ENCODE measurements at places on chromosomes 3 and 15. TPM values are rescaled to one million over a fixed set of nuclear protein-coding genes. Genes with fewer than 3 reads are reported as not detected.

SYNPR gene
- not detected for total RNA-seq

ZBED2 gene
- 0.35 TPM for total RNA-seq

RAD18 gene
- 22.8 TPM for total RNA-seq

RPP14 gene
- total RNA-seq, result 30.0 TPM

SPRED1 gene
- total RNA-seq, result 39.7 TPM

CHRFAM7A gene
- total RNA-seq, result not detected

SLC22A14 gene
- not detected for total RNA-seq

DNA sequence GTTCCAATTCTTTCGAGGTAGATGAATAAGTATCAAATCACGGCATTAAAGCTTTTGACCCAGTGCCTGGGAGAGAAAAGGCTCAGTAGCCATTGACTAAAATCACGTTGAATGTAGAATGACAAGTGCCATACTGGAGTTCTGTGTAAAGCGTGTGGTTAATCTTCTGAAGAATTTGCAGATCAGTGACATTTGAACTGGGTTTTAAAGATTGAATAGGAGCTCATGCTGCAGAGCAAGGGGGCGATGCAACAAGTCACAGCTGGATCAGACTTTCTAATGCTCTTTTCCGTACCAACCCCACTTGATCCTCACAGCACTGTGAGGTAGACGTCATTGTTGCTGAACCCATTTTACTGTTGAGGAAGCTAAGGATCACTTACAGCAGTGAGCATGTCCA is 49.5 kb upstream of the TPM1 start:
- H3K27me3 ChIP-seq, result no peaks in the 10 kb centered on the region
- H3K4me1 ChIP-seq, result peaks cover 12% of the 10 kb centered on the region
- no peak for DNase-seq
- H3K36me3 ChIP-seq, result no peaks in the 10 kb centered on the region

DNA sequence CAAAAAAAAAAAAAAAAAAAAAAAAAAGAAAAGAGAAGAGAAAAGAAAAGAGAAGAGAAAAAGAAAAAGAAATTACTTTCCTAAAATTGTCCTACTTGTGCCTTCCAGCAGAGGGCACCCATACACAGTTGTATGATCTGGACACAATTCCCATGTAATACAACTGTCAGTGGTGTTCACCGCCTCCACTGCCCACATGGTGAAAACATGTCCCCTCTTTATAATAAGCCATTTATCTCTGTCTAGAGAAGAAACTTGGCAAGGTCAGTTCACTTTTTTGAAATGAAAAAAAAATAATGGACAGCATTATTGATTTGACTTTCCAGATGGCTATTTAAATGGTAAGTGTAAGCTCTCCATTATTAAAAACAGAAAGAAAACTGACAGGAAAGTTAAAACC is 459.4 kb downstream of the GBE1 start:
- no peak overlapping the region for H3K4me3 ChIP-seq
- no peak overlapping the region for H3K27ac ChIP-seq
- H3K36me3 ChIP-seq, result no peaks in the 10 kb centered on the region
- peaks cover 20% of the 10 kb centered on the region for H3K4me1 ChIP-seq
- no peaks in the 10 kb centered on the region for H3K27me3 ChIP-seq

DNA sequence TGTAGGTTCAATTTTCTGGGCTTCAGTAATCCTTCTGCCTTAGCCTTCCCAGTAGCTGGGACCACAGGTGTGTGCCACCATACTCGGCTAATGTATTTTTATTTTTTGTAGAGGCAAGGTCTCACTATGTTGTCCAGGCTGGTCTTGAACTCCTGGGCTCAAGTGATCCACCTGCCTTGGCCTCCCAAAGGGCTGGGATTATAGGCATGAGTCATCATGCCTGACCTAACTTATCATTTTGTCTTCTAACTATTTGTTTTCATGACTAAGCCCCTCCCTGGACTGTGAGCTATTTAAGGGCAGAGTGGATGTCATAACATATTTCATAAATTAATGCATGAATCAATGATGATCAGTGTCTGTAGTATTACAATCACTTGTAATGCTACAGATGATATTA is 56.1 kb upstream of the PIAS1 start:
- H3K36me3 ChIP-seq, result no peaks in the 10 kb centered on the region
- H3K4me3 ChIP-seq, result no peak overlapping the region
- peak; percentile 84 for DNase-seq
- peaks cover 25% of the 10 kb centered on the region for H3K4me1 ChIP-seq

- H3K27me3 ChIP-seq, result no peaks in the 10 kb centered on the region
- H3K4me3 ChIP-seq, result no peak overlapping the region
- H3K27ac ChIP-seq, result peak overlapping the region; percentile 65
These were observed 26.7 kb upstream of the MCF2L2 start for GRCh38 chr3:183455089-183455488.

GRCh38 chr3:169953462-169954141 is 13.0 kb upstream of the SEC62 start:
- DNase-seq, result no peak
- H3K4me3 ChIP-seq, result no peak overlapping the region
- H3K27ac ChIP-seq, result no peak overlapping the region

- H3K4me3 ChIP-seq, result no peak overlapping the region
- peaks cover 31% of the 10 kb centered on the region for H3K27me3 ChIP-seq
- H3K4me1 ChIP-seq, result no peaks in the 10 kb centered on the region
- no peak for DNase-seq
- no peaks in the 10 kb centered on the region for H3K36me3 ChIP-seq
- H3K27ac ChIP-seq, result no peak overlapping the region
These were observed 254.7 kb downstream of the CACNA2D3 start for GRCh38 chr3:54376939-54377578.

DNA sequence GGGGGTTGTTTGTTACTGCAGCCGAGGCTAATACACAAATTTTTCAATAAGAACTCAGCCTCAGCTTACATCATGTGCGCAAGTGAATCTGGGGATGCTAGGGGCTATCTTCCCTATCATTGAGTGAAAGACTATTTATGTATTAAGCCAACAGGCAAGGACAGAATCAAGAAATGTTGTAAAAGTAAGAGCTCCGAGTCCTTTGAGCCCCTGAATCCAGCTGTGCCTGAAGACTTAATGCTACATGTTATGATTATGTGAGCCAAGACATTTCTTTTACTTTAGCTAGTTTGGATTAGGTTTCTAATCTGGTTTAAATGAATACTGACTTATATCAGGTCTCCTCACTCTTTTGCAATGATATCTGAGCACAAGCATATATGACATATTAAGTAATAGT is 782.9 kb upstream of the CFAP20DC start:
- no peak for DNase-seq
- no peak overlapping the region for H3K27ac ChIP-seq
- no peaks in the 10 kb centered on the region for H3K27me3 ChIP-seq
- H3K36me3 ChIP-seq, result no peaks in the 10 kb centered on the region
- no peaks in the 10 kb centered on the region for H3K4me1 ChIP-seq

- no peaks in the 10 kb centered on the region for H3K27me3 ChIP-seq
- H3K4me1 ChIP-seq, result peaks cover 4% of the 10 kb centered on the region
- no peaks in the 10 kb centered on the region for H3K36me3 ChIP-seq
- no peak for DNase-seq
- H3K4me3 ChIP-seq, result no peak overlapping the region
These were observed 32.9 kb upstream of the OSBPL11 start for GRCh38 chr3:125628212-125628611.

DNA sequence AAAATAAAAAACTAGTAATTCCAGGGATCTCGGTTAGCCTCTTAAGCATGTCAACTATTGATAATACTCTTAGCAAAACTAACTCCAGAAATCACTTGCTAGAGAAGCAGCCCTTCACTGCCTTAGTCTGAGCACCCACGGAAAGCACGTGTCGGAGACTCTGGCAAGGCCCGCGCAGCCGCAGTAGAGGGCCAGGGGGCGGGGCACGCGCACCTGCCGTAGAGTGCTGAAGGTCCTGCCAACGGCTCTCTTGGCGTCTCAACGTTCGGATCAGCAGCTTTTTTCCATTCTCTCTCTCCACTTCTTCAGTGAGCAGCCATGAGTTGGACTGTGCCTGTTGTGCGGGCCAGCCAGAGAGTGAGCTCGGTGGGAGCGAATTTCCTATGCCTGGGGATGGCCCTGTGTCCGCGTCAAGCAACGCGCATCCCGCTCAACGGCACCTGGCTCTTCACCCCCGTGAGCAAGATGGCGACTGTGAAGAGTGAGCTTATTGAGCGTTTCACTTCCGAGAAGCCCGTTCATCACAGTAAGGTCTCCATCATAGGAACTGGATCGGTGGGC is at the start of gene LDHAL6B:
LDHAL6B (plus strand) TSS at position 221 of the 561 bp plus-strand sequence; CDS start at position 319, 98 bp downstream.
- peaks cover 44% of the 10 kb centered on the region for H3K36me3 ChIP-seq
- no peaks in the 10 kb centered on the region for H3K27me3 ChIP-seq
- H3K4me3 ChIP-seq, result no peak within 1 kb of the TSS
- DNase-seq, result no peak
- H3K4me1 ChIP-seq, result no peaks in the 10 kb centered on the region

DNA sequence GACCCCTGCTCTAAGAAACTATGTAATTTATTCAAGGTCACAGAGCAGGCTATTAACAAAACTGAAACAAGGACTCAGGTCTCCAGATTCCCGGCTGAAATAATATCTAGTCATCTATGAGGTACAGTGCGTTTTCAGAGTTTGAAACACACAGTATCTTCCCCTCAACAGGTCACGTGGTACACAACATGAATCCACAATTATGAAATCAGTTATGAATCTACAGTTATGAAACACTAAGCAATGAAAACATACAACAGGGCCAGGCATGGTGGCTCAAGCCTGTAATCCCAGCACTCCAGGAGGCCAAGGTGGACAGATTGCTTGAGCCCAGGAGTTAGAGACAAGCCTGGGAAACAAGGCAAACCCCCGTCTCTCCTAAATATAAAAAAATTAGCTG is 72.7 kb downstream of the FSIP1 start:
- H3K27me3 ChIP-seq, result no peaks in the 10 kb centered on the region
- DNase-seq, result no peak
- H3K4me3 ChIP-seq, result no peak overlapping the region
- no peaks in the 10 kb centered on the region for H3K4me1 ChIP-seq
- H3K27ac ChIP-seq, result no peak overlapping the region
- H3K36me3 ChIP-seq, result no peaks in the 10 kb centered on the region

- H3K27ac ChIP-seq, result no peak overlapping the region
- no peaks in the 10 kb centered on the region for H3K36me3 ChIP-seq
- no peak overlapping the region for H3K4me3 ChIP-seq
- DNase-seq, result no peak
- H3K4me1 ChIP-seq, result no peaks in the 10 kb centered on the region
- H3K27me3 ChIP-seq, result no peaks in the 10 kb centered on the region
These were observed 95.2 kb downstream of the CHSY1 start for GRCh38 chr15:101156509-101157159.

GRCh38 chr3:74845081-74845480 is 230.6 kb upstream of the CNTN3 start:
- H3K36me3 ChIP-seq, result no peaks in the 10 kb centered on the region
- DNase-seq, result no peak
- no peaks in the 10 kb centered on the region for H3K27me3 ChIP-seq
- no peak overlapping the region for H3K27ac ChIP-seq

DNA sequence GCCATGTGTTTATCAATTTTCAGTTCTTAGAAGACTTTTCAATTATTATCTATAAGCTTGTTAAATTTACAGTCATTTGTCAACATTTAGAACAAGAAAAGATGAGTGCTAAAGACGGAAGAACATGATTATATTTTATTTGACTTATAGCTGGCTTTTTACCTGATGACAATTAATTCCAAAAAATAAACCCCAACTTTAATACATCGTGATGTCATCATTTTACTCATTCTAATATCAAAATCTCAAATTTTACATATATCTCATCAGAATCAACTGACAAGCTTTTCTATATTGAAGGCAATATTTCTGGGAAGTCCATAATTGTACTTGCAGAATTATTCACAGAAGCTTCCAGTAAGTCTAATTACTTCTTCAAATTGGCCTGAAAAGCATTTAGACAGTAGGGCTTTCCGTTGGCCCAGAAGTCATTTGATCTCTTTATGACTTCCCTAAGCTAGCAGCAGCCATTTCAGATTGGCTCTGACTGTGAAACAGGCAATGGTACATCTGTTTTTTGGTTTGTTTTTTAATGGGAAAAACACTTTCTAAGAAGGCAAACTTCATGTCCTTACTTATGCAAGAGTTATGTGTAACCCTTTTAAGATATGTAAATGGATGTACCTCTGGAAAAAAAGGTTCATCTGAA is 234.7 kb upstream of the PLSCR5 start:
- no peak for DNase-seq
- peaks cover 40% of the 10 kb centered on the region for H3K27me3 ChIP-seq
- H3K36me3 ChIP-seq, result no peaks in the 10 kb centered on the region
- H3K4me1 ChIP-seq, result no peaks in the 10 kb centered on the region
- H3K27ac ChIP-seq, result no peak overlapping the region

DNA sequence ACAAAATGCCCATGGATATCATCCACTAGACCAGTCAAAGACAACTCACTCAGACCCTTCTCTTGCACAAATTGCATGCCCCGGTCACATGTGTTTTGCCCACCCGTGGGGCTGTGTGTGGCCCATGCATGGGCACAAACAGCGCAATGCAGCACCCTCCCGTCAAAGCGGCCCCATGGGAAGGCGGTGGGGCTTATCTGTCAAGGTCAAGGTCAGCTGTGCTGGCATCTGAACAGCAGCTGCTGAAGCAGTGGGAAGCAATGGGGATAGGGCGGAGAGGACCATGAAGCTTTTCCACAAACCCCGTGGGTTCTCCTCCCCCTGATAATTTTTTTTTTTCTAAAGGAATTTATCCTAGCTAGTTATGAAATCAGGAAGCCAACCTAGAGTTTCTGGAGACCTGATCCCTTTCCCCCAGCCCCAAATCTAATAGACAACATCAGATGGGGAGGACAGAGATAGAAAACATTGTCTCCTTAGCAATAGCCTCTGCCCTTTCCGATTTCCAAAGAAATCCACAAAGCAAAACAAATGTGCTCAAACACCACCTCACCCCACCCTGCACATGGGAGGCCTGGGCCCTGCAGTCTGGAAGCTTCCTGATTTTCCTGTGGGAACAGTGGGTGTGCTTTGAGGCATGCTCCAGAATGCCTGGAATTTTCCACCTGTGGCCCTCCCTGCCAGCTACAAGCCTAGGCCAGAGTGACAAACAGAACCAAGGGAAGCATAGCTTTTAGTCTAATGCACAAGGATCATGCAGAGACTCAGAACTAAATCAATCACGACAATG is 84.4 kb downstream of the BDH1 start:
- no peak for DNase-seq
- H3K27me3 ChIP-seq, result no peaks in the 10 kb centered on the region
- H3K4me3 ChIP-seq, result no peak overlapping the region
- no peak overlapping the region for H3K27ac ChIP-seq
- H3K4me1 ChIP-seq, result peaks cover 12% of the 10 kb centered on the region

DNA sequence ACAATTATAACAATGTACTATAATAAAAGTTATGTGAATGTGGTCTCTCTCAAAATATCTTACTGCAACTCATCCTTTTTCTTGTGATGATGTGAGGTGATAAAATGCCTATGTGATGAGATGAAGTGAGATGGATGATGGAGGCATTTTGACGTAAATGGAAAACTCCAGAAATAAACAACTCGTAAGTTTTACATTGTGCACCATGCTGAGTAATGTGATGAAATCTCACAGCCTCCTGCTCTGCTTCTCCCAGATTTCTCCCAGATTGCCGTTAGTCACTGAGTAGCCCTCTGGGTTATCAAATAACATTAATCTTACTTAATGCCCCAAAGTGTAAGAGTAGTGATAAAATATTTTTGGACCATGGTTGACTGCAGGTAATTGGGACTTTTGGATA is 64.8 kb upstream of the SLCO2A1 start:
- no peaks in the 10 kb centered on the region for H3K4me1 ChIP-seq
- no peaks in the 10 kb centered on the region for H3K36me3 ChIP-seq
- H3K27ac ChIP-seq, result no peak overlapping the region
- no peak for DNase-seq

Data from PC-3 (cell line).